ENCODE measurements at places on chromosomes 11 and 22.
A peak's percentile ranks its signal among the peaks of the same experiment; 100 is the strongest.

GRCh38 chr11:46666516-46666915 is 33.9 kb downstream of the ARHGAP1 start:
- no peak for DNase-seq

GRCh38 chr11:47308050-47308823 is 38.3 kb downstream of the MADD start:
- no peak for DNase-seq

DNA sequence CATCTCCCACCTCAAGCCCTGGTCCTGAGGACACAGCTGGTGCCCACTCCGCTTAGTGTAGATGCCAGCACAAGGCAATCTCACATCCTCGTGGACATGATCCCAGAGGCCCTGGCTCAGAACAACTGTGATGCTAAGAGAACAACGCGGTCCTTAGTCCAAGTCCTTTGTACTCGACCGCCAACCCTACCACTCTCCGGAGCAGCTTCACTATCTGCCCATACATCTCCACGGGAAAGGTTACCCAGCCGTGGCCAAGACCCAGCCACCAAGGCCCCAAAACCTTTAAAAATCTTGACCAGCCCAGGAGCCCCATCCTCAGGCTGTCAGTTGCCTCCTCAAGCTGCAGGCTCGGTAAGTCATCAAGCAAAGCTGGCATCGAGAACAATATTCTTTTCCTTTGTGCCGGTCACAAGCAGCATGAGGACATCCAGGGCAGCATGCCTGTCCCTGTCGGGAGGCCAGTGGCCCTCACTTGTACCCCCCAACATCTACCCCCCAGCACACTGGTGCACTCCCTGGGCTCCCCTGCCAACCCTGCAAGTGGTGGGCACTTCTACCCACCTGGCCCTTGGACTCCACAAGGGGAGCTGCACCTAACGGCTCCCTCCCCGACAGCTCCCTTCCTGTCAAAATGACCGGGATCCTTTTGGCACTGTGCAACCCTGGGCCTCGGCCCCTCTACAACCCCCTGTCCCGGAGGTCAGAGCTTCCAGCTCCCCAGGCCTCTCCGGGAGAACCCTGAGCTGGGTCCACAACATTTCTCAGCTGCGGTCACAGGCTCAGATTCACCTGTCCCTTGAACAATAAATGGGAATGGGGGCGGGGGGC is 2.5 kb downstream of the OSBPL5 start:
- no peak for DNase-seq

GRCh38 chr11:26326793-26327400 is 5.0 kb upstream of the ANO3 start:
- DNase-seq, result no peak

GRCh38 chr11:119532551-119532950 is 109.6 kb upstream of the THY1 start:
- DNase-seq, result no peak

- no peak for DNase-seq
These were observed 49.9 kb upstream of the GDPD4 start for GRCh38 chr11:77351281-77351886.

- DNase-seq, result no peak
These were observed 192.5 kb downstream of the FAT3 start for GRCh38 chr11:92416971-92417725.

DNA sequence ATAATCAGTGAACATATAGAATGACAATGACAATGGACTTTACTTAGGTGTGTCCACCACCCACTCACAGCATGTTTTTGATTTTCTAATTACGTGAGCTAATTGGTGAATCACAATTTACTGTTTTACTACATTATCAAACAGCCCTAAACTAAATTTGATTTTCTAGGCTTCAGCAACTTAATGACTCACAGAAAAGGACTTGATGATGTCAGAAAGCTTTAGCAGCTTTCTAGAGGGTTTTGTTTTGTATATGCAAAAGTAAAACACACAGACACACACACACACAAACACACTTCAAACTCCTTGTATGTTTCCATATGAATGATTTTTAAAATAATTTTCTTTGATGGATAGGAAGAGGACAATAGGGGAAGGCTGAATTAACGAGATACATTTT is 878.6 kb upstream of the CCDC90B start:
- no peak for DNase-seq

GRCh38 chr11:2995893-2996554 is 3.9 kb upstream of the NAP1L4 start:
- DNase-seq, result no peak

DNA sequence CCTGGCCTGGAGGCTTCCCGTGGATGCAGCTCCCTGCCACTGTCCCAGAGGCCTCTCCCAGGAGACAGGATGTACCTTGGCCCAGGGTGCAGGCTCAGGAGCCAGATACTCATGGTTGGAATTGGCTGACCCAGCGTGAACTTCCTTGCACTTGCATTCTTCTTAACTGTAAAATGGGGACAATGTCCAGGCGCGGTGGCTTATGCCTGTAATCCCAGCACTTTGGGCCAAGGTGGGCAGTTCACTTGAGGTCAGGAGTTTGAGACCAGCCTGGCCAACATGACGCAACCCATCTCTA is 20.1 kb upstream of the ST3GAL4 start:
- DNase-seq, result no peak

- DNase-seq, result no peak
These were observed 16.3 kb upstream of the RASL10A start for GRCh38 chr22:29331658-29332300.

DNA sequence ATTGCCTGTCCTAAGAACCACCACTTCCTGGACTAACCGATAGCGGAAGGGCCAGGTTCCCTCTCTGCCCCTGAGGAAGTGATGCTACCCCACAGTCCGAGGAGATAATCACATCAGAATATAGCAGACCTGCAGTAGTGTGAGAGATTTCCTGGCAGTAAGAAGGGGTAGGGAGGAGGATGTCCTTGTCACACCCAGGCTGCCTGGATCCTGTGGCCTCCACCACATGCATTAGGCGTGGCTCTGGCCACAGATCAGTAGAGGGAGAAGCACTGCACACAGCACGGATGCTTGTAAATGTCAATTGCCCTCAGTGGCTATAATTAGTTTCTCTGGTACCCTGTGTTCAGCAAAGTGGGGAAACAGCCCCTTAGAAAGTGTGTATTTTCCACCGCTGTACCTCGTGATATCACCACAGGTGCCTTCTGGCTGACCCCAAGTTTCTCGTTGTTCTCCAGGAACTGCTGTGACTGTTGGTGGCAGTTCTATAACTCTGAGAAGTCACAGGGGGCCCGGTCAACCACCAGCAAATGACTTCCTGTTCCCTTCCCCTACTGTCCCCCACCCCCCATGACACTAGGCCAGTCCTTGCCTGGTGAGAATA is 61.8 kb downstream of the UBASH3B start:
- no peak for DNase-seq

DNA sequence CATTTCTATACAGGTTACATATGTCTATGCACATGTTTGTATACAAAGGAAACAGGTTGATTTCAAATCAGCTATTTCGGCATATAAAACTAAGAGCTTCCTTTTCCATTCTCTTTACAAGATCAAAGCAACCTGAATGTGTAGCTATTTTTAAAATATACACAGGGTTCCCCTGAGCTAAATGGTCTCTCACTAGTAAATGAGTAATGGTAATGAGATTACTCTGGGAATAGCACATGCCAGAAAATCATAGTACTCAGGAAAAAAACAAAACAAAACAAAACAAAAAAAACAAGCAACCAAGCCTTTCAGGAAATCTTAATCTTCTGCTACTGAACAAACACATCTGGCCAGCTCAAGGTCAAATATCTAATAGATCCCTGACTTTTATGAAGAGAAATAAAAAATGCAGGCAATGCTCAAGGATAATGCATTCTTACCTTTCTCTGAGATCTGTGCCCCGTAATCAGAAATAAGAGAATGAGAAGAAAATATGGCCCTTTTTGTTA is 156.6 kb upstream of the POU2AF2 start:
- DNase-seq, result no peak

GRCh38 chr11:111327908-111328624 is 29.7 kb downstream of the POU2AF3 start:
- no peak for DNase-seq

DNA sequence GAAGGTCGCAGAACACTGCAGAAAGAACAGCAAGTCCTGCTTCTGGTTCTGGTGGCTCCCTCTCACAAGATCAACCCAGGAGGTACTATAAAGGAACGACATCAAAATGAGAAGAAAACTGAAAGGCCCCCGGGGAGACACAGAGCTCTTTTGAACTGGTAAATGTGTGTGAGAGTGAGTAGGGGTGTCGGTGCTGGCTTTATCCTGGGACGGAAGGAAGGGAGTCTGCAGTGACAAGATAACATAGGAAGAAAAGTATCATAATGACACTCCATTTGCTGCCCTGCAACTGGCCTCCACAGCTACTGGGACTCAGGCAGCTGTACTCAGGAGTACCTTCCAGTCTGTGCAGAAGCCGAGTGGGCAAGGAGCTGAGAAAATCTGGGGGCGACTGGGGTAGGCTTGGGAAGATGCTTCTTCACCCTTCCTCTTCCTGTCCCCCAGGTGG is 60.9 kb downstream of the ENTHD1 start:
- DNase-seq, result no peak

DNA sequence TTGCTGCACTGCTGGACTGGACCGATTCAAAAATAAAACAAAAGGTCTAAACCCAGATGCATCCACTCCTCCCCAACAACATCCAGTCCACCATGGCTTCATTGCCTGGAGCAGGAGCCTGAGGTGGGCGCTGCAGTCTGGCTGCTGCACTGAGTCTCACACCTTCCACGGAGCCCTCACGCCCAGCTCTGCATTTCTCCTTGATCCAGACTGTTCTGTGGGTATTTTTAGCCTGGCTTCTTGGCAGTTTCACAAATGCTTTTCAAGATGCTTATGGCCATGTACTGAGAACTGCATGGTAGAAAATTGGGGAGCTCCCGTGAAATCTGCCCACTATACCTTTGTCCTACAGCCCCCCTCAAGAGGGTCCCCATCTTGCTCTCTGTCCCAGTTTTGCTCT is 53.3 kb upstream of the JAM3 start:
- DNase-seq, result no peak

DNA sequence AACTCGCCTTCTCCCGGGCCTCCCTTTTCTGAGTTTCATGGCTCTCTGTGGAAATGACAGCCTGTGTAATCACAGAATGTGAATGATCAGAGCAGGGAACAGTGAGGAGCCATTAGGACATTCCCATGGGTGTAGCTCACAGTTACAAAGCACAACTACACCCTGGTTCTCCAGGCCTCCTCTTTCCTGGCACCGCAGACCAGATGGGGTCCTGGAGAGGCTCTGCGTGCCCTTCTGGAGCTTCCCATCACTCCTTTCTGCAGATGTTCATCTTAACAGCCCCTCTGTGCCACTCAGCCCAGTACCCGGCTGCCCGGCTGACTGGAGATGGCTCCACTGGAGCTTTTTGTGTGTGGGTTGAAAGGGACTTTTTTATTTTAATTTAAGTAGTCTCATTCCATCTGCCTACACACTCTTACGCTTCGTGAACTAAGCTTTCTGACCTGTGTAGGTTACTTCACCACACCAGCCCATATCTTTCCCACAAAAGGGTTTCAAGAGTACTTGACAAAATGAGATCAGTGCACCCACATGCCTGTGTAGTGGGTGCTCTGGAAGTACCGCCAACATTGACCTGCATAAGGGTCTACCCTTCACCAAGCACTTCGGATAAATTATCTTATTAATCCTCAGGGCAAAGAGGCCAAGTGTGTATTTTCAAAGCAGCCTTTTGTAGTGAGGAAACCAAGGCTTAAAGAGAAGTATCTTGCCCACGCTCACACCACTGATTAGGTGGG is 29.8 kb downstream of the SREBF2 start:
- no peak for DNase-seq

DNA sequence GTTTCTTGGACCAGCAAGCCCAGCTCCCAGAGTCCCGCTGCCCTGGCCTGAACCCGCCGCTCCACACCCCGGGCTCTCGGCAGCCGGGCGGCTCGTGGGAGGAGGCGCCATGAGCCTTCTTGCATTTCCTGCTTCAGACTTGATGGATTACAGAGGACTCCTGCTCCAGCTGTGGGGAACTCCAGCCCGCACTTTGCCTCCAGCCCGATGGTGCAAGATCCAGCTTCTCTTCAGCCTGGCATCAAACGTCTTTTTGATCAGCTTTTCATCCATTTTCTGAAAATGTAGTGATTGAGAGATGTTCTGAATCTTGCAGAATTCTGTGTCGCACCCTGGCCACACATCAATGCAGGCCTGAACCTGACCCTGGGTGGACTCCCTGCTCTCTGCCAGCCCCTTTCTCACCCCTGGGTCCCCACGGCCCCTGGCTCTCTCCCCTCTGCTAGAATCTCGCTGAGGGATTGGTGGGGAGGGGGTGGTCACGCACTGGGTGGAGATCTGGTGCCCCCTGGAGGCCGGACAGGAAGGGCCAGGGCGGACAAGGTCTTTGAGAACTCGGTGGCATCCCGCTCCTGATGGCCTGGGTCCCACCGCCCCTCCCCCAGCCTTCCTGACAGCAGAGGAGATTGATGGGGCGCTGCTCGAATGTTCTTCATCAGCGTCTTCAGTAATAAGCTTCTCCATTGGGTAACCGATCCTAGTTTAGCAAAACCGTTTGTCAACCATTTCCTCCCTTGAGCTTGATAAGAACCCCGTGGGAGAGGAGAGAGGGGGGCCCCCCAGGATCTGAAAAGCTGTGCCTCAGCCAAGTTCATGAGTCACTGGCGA is 12.1 kb upstream of the NFAM1 start:
- DNase-seq, result no peak

GRCh38 chr11:12827929-12828812 is 153.9 kb downstream of the TEAD1 start:
- peak; percentile 68 for DNase-seq

DNA sequence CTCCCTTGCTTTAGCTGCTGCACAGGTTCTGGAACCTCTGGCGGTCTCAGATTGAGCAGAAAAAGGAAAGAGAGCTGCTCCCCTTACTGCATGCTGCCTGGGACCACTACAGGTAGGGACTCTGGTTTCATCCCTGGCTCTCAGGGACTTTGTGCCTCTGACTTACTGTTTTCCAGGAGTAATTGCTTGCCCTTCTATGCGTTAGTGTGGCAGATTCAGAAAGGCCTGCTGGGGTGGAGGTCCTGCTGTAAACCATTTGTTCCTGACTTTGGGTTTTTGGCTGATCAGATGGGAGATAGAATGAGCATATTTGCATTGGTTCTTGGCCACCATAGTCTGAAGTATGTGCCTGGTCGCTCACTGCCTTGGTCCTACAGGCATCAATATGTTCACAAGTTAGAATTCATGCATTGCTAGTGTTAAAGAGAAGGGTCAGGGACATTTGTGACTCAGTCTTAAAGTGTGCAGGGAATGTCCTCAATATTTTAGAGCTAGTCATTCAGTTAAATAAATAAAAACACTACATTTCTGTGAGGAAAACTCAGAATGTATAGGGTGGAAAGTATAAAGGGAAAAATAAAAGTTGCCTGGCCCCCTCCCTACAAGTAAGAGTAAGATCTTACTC is 78.0 kb downstream of the PISD start:
- DNase-seq, result no peak
